ENCODE measurements at places on chromosomes 13 and 19. TPM values are rescaled to one million over a fixed set of nuclear protein-coding genes. Genes with fewer than 3 reads are reported as not detected.
A peak's percentile ranks its signal among the peaks of the same experiment; 100 is the strongest.

DNA sequence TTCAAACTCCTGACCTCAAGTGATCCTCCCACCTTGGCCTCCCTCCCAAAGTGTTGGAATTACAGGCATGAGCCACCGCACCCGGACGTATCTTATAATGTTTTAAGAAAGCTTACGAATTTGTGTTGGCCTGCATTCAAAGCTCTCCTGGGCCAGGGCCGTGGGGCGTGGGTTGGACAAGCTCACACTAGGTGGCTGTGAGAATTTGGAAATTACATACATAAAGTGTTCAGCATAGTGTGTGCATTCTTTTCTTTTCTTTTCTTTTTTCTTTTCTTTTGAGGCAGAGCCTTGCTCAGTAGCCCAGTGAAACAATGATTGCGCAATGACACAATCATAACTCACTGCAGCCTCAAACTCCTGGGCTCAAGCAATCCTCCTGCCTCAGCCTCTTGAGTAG lies 2.6 kb downstream of the ZSWIM4 start:
- DNase-seq, result peak; percentile 82

- DNase-seq, result no peak
These were observed 64.5 kb upstream of the MED4 start for GRCh38 chr13:48159401-48159800.

GRCh38 chr13:100495455-100495854 lies 93.1 kb downstream of the GGACT start:
- no peak for DNase-seq

GRCh38 chr19:30227661-30228112 lies 144.5 kb upstream of the ZNF536 start:
- DNase-seq, result no peak

- DNase-seq, result no peak
These were observed 1.5 kb downstream of the ERF start for GRCh38 chr19:42253245-42254088.

DNA sequence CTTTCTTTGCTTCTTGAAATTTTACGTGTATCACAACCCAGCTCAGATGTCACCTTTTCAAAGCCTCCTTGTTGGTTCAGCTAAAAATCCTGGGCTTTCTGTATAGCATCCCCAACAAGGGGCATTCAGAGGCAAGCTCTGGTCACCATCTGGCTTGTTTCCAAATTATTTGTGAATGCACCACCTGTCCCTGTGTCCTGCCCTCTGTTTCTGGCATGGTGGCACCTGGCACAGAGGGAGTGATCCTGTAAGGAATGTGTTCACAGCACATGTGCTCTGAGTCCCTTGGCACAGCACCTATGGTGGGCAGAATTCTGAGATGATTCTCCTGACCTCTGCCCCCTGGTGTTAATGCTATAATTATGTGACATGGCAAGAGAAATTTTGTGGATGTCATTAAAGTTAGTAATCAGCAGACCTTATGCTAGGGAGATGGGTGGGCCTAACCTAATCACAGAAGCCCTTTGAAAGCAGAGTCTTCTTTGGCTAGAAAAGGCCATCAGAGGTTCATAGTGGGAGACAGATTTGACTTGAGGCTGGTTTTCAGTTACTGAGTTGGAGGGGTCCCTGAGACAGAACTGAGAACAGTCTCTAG lies 76.3 kb downstream of the ZNF429 start:
- DNase-seq, result no peak

DNA sequence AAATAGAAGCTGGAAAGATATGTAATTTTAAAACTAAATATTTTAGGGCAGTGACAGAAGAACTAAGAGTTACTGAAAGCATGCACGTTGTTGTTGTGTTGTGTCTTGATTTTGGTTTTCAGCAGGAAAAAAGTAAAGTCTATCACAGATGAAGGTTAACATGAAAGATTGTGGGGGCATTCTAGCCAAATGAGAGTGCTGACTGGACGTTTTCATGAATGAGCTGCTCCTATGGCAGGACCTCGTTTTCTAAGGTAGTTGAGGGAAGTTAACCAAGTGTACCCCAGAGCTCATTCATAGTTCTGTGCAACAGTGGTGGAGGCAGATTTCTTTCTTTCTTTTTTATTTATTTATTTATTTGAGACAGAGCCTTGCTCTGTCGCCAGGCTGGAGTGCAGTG lies 194.6 kb upstream of the IRS2 start:
- no peak for DNase-seq

- DNase-seq, result no peak
These were observed 8.2 kb downstream of the GPC5 start for GRCh38 chr13:91406619-91407018.

- DNase-seq, result no peak
These were observed 449.9 kb downstream of the KLF12 start for GRCh38 chr13:73684286-73684685.

- no peak for DNase-seq
These were observed 145.6 kb upstream of the GJB6 start for GRCh38 chr13:20377720-20378119.

HNRNPA1L2 gene
- total RNA-seq, result 1.8 TPM

FLT3 gene
- total RNA-seq, result 0.12 TPM

KDELR1 gene
- 82.0 TPM for total RNA-seq

DNA sequence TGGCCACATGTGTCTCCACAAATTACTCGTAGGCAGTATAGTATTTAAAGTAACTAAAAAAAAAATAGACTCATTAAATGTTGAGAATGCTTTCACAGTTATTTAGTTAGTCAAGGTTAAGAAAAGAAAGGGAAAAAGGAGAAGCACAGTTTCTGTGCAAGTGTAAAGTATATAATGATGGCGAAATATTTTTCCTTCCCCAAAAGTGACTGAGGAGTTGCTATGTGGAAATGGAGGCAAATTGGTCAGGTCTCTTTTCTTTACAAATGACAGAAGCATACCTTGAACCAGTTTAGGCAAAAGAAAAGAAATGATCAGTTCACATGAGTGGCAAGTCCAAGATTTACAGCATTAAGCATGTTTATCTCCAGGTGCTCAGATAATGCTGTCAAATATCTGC lies 18.0 kb downstream of the CSNK1A1L start:
- no peak for DNase-seq

GRCh38 chr19:16088351-16089009 lies 12.2 kb downstream of the TPM4 start:
- DNase-seq, result no peak

DENND1C gene
- 0.30 TPM for total RNA-seq

GRCh38 chr13:73673931-73674330 lies 460.3 kb downstream of the KLF12 start:
- no peak for DNase-seq

GRCh38 chr19:35205733-35206323 lies 22.7 kb downstream of the FAM187B start:
- DNase-seq, result no peak

- DNase-seq, result no peak
These were observed 206.1 kb downstream of the DNAJC15 start for GRCh38 chr13:43229506-43229905.
